Renal cortical epithelial cell (primary cell): ENCODE measurements at places on chromosomes 7 and 10. TPM values are rescaled to one million over a fixed set of nuclear protein-coding genes. Genes with fewer than 3 reads are reported as not detected.

- peak; percentile 72 for DNase-seq
Observed at GRCh38 chr7:143248761-143249354, 14.4 kb upstream of the GSTK1 start.

- peak; percentile 56 for DNase-seq
Observed at GRCh38 chr7:34059136-34059828, 153.9 kb downstream of the BMPER start.

GRCh38 chr7:150947761-150948651 lies 30.1 kb downstream of the KCNH2 start:
- DNase-seq: no peak

DNA sequence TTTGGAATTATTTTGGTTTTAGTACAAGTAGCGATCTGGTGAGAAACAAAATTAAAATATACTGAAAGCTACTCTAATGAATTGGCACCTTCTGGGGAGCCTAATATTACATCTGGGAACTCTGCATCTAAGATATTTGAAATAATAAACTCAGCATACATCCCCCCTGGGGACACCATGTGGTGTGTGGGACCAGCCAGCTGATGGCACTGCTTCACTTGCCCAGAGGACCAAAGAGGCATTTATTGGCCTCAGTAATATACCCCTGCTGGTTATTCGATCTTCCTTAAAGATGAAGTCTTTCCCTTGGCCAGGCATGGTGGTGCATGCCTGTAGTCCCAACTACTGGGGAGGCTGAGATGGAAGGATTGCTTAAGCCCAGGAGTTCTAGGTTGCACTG lies 195.1 kb upstream of the AUTS2 start:
- no peak for DNase-seq

GRCh38 chr10:26890956-26891355 lies 30.2 kb upstream of the ABI1 start:
- peak; percentile 64 for DNase-seq

GRCh38 chr7:104625956-104626355 lies 297.6 kb downstream of the LHFPL3 start:
- no peak for DNase-seq

GRCh38 chr10:49700997-49701396 lies 21.5 kb downstream of the C10orf53 start:
- DNase-seq: no peak

- no peak for DNase-seq
Observed at GRCh38 chr10:61325223-61325960, 127.8 kb downstream of the TMEM26 start.

DNA sequence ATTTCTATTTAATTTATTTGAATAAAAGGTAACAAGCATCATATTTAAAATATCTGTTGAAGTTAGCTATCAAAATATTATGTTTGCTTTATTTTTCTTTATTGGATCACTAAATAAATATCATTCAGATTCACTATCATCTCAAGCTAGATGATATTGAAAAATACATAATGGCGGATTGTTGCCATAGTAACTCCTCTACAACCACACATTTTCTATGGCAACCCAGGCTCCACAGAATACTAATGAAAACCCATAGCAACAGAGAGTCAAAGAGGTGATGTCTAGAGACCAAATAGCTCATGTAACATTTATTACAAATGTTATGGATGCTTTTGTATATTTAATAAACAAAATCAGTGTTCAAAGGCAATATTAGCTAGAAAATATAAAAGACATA lies 148.9 kb upstream of the CDK1 start:
- no peak for DNase-seq

- no peak for DNase-seq
Observed at GRCh38 chr7:75854233-75854632, 24.6 kb upstream of the RHBDD2 start.

- DNase-seq: peak; percentile 54
Observed at GRCh38 chr7:111516612-111517011, 45.7 kb downstream of the IMMP2L start.

GRCh38 chr10:108250936-108251620 lies 1086.6 kb upstream of the SORCS1 start:
- no peak for DNase-seq

DNA sequence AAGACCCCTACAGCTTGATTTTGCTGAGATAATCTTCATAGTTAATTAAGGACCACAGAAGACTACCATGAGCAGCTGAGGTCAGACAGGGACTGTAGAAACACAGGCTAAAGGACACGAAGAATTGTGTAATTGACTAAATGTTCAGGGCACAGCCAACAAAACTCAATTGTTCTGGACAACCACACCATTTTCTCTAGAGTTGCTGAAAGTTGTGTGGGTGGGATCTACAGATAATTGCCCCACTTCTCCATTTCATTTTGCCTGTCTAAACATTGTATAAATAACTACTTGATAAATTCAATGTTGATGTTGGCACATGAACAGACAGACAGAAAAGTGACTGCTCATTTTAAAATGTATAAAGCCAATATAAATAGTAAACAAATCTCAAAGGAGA lies 39.0 kb upstream of the SLC16A12 start:
- DNase-seq: no peak

GRCh38 chr10:2476218-2476811 lies 591.0 kb upstream of the PFKP start:
- DNase-seq: no peak

DNA sequence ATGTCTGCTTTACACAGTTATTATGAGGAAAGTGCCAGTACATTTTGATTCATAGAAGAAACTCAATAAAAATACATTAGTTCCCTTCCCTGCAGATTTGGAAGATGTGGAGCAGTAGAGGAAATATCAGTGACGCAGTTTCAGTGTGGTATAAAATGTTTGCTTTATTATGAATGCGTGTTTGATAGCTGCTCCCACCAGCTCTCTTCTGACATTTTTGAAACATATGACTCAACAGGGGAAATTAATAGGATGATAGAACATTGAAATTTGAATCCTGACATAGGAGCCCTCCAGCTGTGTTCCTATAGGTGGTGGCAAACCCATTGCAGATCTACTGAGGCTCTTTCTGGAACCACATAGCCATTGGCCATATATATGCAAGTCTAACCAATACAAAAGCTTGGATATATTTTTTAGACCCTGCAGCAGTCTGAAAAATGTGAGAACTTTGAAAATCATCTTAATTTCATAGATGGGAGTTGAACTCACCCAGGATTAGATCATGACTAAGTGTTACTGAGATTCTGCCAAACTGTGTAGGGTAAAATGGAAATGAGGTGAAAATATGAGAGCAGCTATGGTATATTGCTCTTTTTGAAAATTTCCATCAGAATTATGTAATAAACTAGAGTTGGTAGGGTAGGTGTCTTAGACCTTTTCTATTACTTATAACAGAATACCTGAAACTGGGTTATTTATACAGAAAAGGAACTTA lies 47.8 kb downstream of the BZW2 start:
- DNase-seq: no peak

GRCh38 chr10:54985732-54986131 lies 184.7 kb upstream of the PCDH15 start:
- peak; percentile 41 for DNase-seq

GRCh38 chr7:157851501-157852067 lies 514.8 kb downstream of the DNAJB6 start:
- DNase-seq: no peak

DNA sequence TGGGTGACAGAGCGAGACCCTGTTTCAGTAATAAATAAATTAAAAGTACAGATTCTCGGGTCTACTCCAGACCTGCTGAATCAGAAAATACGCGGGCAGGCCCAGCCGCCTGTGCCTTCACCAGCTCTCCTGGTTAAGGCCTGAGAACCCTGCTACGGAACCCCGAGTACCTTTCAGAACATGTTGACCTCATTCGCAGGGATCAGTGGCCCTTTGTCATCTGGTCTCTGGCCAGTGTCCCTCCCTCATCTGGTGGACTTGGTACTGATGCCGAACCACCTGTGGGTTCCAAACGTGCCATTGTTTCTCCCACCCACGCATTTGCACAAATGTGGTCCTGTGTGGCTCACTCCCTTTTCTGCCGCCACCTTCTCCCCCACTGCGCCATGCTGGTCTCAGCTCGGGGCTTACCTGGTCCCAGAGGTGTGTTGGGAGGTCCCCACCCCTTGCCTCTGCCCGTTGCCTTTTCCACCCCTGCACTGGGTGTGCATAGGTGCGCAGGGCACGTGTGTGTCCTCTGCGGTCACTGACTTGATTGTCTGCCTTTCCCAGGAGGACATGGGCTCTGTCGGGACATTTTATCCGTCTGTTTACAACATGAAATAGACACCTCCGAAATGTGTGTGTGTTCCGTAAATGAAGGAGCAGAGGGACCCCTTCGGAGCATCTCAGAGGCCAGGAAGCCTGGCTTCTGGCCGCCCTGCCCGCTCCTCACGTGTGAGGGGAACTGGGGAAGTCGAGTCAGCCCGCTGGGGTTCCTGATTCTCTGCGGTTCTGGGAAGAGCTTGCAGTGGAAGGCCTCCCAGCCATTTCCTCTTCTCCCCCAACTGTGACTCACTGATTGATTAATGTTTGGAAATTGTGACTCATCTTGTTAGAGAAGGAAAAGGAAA lies 135.2 kb downstream of the CUX1 start:
- peak; percentile 87 for DNase-seq

- DNase-seq: no peak
Observed at GRCh38 chr10:133401981-133402725, 8.2 kb downstream of the MTG1 start.

DNA sequence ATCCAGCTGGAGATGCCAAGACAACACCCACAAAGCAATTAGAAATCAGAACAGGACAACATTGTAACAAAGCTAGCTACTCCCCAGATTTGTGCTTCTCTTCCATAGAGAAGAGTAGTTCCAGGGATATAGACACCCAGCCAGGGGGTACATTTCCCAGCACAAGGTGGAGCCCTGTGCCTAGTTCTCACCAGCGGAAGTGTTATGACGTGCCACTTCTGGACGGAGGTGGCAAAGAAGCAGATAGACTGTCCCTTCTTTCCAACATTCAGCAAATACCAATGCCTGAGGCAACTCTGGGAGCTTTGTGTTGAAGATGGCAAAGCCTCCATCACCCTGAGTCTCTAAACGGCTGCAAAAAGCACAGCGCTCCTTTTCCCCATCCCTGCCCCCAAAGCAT lies 23.4 kb upstream of the GSAP start:
- DNase-seq: no peak

DNA sequence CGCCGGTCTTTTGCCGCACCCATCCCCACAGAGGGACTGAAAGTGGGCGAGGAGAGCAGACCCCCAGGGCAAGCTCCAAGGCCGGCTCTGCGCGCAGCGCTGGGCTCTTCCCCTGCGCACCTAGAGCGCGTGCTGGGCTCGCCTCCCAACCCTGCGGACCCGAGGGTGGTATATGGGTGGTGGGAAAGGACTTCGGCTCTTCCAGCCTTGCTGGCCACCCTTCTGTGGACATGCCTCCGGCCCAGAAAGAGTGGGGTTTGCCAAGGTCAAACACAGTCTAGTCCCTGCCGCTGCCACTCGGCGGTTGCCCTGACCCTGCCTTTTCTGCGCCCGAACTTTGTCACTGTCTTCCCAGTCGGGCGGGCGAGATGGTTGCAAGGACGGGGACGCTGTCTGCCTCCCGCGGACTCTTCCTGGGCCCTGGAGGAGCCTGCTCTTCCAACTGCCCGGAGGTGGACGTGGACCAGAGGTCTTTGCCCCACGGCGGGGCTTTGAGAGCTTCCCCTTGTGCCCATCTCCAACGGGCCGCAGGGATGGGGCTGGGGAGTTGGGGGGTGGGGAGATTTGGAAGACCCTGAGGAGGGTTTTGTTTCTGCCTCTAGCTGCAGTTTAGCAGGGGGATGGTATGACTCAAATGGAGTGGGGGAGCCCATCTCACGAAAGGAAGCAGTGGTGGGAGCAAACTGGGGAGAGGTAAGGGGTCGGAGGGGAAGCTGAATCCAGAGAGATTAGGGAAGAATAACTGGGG lies 1.5 kb downstream of the ADCY1 start:
- DNase-seq: no peak

DNA sequence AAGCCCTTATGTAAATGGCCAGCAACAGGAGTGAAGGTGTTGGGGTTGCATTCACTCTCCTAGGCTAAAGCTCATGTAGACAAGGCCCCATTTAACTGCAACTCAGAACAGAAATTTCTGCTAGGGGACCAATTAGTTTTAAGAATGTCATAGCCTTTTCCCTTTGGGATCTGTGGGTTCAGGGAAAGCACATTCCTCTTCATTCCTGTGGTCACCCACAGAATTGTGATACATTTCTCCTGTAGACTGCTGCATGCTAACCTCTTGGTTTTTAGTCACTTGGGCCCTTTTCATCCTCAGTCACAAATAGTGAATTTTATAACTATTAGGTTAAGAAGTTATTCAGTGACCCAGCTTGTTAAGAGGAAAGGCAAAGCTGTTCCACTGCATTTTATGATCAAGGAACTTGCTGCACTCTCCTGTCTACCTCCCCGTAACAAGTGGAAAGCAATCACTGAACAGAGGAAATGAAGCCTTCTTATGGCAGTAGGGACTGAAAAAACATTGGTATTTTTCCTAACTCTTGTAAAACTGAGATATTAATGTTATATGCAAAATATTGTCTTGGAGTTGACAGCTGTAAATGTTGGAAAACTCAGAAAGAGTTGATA lies 124.9 kb downstream of the SND1 start:
- DNase-seq: peak; percentile 93

DNA sequence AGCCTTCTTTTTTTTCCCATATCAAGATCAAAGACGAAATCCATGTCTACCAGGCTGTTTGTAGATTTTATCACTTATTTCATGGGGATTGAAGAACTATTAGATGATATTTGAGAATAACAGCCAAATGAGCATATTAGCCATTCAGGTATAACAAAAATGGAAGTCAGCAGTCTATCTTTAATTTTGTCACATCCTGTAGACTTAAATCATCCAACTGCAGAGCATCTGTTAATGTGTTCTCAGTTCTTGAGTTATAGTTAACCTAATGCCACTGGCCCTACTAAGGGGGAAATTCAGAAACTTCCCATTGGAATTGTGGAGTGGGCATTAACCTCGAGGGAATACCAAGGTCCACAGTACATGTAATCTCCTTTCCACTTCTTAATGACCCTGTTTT lies 380.1 kb downstream of the CNTNAP2 start:
- no peak for DNase-seq

CFAP70 gene
- total RNA-seq: 0.52 and 3.7 TPM in 2 replicates

TMEM120A gene
- total RNA-seq: 17.9 and 19.2 TPM in 2 replicates

PDE6C gene
- not detected in 2 replicates for total RNA-seq

SFTPA1 gene
- not detected in 2 replicates for total RNA-seq

RBM20 gene
- total RNA-seq: 0.10 TPM in 1 of 2 replicates, not detected in the other

TSC22D4 gene
- 14.6 and 25.2 TPM in 2 replicates for total RNA-seq

TMEM236 gene
- total RNA-seq: 0.10 TPM in 1 of 2 replicates, not detected in the other
